ENCODE measurements at places on chromosomes 2 and 18.

GRCh38 chr2:36516136-36516870 lies 81.7 kb downstream of the FEZ2 start:
- DNase-seq: no peak

DNA sequence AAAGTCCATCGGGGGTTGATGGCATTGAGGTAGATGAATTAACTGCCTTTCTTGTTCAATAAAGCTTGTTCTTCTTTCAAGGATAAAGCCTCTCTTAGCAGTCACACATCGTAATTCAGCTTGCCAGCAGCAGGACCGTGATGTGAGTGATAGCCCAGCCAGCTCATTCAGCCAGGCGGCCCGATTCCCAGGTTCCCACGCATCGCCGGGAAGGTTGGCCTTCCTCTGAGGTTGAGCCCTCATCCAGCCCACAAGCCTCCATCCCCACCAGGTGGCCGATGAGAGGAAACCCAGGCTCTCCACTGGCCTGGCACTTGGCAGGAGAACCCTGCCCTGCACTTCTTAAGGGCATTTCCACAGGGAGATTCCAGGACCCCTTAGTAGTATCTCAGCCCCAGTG lies 4.7 kb downstream of the AGAP1 start:
- no peak for DNase-seq

DNA sequence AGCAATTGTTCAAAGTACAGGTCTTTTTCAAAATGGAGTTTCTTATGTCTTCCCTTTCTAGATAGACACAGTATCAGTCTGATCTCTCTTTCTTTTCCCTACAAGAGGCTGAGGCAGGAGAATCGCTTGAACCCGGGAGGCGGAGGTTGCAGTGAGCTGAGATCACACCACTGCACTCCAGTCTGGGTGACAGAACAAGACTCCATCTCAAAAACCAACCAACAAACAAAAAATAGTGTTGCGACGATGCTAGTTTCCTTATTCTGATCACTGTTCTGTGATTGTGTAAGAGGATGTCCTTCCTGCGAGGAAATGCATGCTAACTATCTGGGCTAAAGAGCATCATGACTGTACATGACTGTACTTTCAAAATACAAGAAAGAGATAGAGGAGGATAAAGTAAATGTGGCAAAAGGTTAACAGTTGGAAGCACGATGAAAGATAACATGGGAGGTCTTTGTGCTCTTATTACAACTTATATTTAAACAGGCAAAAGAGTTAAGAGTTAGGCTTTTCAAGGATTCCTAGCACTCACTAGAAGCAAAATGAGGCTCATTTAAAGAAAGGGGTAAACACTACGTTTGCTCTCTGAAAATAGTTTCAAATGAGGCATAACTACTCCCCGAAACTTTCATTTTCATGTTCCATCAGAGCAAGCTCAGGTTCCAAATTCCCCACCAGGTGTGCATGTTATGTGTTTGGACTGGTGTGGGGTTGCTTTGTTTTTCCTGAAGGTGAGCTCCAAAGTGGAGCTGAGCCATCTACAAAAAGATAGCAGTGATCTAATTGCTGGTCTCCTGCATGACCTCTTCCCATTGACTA lies 23.8 kb downstream of the SOWAHC start:
- no peak for DNase-seq

- no peak for DNase-seq
Measured at GRCh38 chr2:201707753-201708152, 9.3 kb upstream of the MPP4 start.

GRCh38 chr2:190277234-190278112 lies 42.2 kb downstream of the HIBCH start:
- DNase-seq: peak; percentile 67

DNA sequence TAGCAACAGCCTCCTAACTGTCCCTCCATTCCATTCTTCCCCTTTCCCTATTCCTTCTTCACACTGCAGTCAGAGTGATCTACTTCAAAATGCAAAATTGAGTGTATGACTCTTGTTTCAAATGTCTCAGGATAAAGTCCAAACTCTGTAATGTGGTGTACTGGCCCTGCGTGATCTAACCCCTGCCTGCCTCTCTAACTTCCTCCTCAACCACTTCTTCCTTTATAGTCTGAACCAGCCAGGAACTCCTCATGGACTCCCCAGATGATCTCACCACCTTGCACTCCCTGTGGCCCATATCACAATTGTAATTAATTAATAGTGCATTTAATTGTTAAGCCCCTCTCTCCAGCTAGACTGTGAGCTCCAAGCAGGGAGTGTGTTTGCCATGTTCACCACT lies 3.1 kb upstream of the B3GNT2 start:
- DNase-seq: no peak

GRCh38 chr2:195505701-195506100 lies 151.3 kb upstream of the SLC39A10 start:
- no peak for DNase-seq

- DNase-seq: no peak
Measured at GRCh38 chr2:100043891-100044255, 98.5 kb downstream of the AFF3 start.

GRCh38 chr18:48308027-48308635 lies 101.1 kb downstream of the ZBTB7C start:
- DNase-seq: no peak

DNA sequence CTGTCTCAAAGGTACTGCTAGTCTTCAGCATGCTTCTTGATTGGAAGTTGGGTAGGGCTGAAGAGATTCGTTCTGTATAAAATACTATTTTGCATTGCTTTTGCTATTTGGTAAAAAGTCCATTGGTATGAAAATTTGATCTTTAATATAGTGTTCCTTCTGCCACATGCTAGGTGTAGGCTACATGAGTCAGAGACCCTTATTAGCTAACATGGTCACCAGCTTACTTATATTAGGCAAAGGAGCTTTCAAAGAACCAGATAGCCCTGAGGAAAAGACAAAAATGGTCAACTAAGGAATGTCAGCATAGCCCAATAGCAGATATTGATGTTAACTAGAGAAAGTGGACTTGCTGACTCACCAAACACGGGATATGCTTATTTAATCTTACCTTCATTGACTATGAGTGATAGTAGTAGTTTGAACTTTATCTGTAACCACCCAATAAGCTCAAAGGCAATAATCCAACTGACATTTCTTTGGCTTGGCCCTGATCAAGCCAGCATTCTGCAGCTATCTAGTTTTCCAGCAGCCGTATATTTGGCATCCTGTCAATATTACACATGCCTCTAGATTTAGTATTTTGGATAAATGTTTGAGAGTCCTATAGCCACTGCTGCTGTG lies 110.0 kb downstream of the TPGS2 start:
- DNase-seq: no peak

DNA sequence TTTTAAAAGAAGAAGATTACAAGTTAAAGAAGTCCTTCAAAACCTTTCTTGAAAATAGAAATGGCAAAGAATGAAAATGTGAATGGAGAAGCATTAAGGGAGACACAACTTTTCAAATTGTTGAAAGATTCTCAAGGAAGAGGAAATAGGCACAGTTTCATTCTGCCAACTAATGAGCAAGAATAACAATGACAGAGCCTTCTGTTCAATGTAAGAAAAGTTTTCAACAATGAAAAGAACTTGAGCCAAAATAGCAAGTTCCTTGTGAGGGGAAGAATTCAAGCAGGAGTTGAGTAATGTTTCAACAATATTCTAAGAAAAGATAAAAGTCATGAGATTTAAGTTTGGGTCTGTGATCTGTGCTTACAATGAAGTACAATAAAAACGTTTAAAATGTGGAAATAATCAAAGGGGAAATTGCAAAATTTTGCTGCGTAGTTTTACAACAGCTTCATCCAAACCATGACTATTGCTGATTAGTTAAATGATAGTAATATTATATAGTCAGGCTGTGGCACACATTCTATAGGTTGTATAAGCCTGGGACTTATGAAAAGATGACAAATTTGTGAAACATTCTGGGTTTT lies 122.6 kb downstream of the METTL4 start:
- DNase-seq: no peak

DNA sequence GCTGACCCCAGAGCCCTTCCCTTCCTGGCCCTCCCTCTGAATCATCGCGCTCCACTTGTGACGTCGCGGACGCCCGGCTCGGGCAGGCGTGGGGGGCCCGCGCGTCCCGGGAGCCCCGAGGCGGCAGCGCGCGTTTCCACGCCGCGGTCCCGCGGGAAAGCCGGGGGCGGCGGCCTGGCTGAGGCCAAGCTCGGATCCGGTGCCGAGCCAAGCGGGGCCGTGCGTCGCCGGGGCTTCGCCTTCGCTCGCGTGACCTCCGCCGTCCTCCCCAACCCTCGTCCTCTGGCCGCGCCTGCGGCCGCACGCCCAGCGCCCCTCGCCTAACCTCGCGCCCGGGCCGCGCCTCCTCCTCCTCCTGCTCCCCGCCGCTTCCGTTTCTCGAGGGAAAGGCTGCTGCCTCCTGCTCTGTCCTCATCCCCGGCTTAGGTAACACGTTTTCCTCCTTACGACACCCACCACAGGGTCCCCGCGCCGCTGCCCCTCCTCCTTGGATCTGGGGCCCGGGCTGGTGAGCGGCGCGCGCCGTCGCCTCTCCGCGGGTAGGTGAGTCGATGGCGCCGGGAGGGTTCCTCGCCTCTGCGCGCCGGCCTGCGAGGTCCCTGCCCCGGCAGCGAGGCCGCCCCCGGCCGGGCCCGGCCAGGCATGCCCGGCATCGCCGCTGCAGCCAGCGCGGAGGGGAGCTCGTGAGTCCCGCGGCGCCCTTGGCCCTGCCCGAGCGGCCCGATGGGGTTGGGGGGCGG lies at the start of gene INPP1:
Gene INPP1 (plus strand): TSS at position 54 of the 740 bp plus-strand sequence. CDS start 16,514 bp downstream, outside the sequence.
- DNase-seq: peak; percentile 82

- no peak for DNase-seq
Measured at GRCh38 chr2:133317178-133317577, 251.1 kb downstream of the NCKAP5 start.

- DNase-seq: no peak
Measured at GRCh38 chr18:75200605-75201280, 8.2 kb downstream of the PTGR3 start.

DNA sequence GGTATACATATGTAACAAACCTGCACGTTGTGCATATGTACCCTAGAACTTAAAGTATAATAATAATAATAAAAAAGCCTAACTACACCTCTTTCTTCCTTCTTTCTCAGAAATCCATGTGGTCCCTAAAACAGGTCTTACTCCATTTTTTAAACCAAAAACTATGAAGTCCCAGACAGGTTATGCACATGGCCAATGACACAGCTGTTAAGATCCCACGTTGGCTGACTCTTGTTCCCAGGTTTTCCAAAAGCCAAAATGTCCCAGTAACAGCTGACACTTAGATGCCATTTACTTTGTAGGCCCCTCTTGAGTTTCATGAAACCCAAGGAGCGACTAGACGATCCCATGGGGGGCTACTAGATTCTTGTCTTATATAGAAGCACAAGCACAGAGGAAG lies 97.0 kb downstream of the KCNF1 start:
- DNase-seq: no peak

DNA sequence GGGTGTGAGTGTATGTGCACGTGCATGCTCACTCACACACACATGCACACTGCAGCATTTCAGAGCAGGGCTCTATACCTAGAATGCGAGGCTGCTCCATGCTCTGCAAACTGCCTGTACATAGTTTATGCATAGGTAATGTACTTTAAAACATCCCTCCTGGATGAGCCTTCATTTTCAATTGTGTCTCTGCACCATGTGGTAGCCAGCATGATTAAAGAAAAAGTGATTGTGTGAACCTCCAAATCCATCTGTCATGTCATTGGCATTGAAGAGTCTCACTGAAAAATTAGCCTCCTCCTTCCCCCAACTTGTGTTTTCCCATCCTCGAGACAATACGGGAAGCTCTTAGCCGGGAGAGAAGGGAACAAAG lies 120.9 kb upstream of the SPATS2L start:
- DNase-seq: no peak

DNA sequence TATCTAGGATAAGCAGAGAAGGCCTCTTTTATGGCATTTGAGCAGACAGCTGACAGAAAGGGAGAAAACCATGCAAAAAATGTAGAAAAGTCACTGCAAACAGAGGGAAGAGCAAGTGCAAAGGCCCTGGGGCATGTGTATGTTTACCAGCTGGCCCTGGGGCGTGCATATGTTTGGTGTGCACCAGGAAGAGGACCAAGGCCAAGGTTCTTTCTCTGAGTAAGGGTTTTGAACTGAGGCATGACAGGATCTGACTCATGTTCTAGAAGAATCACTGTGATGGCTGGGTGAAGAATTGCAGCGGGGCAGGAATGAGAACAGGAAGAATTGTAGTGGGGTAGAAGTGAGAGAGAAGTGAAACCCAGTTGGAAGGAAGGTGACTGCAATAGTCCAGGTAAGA lies 69.6 kb downstream of the STEAP3 start:
- no peak for DNase-seq

DNA sequence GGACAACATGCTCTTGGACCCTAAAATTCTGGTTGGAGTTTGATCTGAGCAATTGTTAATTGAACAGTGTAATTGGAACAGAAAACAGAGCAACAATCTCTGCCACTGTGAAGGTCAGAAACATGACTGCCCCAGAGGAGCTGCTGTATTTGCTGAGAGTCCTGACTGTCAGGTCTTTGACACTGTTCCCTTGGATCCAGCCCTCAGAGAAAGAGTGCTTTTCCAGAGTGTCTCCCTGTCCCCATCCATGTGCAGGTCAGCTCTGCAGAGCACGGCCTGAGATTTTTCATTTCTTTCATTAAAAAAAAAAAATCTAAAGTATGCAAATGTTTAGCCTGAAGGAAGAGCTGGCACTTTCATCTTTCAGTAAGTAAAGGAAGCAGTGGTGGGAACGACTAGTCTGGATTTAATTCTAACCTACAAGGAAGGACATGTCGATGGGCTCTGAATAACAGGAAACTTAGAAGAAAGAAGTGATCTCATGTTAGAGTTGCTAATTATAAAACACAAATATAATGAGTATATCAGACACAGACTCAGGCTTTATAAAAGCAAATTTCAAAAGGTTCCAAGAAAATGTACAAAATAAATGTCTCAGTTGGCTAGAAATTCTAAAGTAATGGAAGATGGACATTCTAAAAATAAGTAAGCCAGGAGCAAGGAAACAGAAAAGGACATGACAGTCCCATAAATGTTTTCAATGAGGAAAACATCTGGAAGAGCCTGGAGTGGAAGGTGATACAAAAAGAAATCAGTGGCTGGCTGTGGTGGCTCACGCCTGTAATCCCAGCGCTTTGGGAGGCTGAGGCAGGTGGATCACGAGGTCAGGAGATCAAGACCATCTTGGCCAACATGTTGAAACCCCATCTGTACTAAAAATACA lies 876.5 kb downstream of the EPHA4 start:
- no peak for DNase-seq

DNA sequence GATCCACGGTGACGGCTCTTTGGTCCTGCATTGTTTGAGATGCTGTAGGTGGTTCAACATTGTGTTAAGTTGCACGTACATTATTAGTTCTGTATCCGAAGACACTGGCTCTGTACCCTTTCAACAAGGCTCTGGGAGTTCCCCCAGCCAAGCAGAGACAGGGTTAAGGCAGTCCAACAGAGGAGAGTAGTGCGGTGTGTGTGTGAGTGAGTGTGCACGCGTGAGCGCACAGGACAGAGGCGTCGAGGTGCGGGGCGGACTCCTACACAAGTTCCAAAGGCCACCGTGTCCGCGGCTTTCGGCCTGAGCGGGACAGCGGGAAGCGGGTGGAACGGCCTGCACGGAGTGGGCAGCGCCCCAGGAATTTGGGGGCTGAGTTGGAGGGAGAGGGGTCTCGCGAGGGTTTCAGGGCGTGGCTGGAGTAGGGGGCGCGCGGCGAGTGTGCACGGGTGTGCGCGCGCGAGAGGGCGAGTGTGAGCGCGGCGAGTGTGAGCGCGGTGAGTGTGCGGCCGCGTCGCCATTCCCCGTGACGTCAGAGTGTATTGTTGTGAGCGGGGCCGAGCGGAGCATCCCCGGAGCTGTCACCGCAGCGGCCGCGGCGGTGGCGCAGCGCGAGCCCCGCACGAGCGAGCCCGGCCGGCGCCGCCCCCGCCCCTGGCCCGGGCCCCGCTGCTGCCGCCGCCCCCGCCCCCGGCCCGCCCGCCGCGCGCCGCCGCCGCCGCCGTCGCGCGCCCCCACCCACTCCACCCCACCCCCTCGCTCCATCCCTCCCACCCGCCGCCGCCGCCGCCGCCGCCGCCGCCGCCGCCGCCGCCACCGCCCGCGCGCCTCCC lies at the start of gene ASXL3:
Gene ASXL3 (plus strand): TSS at position 535 of the 833 bp plus-strand sequence. CDS start 413 bp downstream, outside the sequence.
- no peak for DNase-seq
